Activated CD8-positive, alpha-beta T cell treated with anti-CD3 and anti-CD28 coated beads, Interleukin-2, amount 10 ng/mL, durations not matched to agents 7 days and 5 days (primary cell): ENCODE measurements at places on chromosomes 16 and 17. TPM values are rescaled to one million over a fixed set of nuclear protein-coding genes. Genes with fewer than 3 reads are reported as not detected.

The MPP2 gene
- 1.8 TPM for total RNA-seq

- H3K27me3 ChIP-seq, result no peaks in the 10 kb centered on the region
- H3K27ac ChIP-seq, result peak overlapping the region; percentile 84
Measured at GRCh38 chr17:82486231-82487094, 27.9 kb downstream of the NARF start.

DNA sequence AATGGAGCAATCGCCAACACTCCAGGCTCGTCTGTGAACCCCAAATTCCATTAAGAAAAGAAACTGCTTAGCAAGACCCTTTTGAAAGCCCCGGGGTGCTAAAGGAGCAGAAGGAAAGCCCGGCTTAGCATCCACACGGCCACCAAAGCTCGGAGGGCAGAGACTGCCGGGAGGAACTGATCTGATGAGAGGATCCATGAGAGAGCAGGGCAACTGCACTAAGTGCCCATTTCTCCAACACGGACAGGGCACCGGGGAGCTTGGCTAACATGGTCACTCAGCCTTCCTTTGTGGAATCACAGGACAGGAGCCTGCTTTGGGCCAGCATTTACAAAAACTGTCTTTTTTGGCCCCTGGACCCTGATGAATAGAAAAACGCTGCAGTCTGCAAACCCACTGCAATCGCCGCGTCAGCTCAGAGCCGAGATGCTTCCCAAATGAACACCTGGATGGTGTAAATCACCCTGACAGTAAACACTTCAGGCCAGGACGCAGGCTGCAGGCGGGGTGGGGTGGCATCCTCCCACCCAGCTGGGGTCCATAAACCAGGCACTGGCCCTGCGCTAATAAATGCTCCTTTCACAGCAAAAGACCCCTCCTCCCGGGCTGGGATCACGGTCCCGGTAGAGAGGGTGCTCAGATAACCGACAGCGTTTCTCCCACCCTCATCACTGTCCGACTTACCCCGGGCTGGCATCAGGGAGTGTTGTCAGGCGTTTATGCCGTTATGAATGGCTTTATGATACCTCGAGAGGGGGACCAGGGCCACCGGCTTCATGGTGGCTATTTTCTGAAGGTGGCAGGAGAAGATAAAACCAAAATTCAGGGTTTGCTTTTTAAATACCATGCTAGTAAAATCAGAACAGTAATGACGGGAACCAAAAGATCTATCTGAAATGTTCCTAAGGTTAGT, 299.5 kb downstream of the IRF8 start:
- DNase-seq, result no peak
- no peaks in the 10 kb centered on the region for H3K4me1 ChIP-seq
- H3K27ac ChIP-seq, result no peak overlapping the region
- H3K27me3 ChIP-seq, result peaks cover 55% of the 10 kb centered on the region
- no peak overlapping the region for H3K4me3 ChIP-seq

The EIF3C gene
- 461 TPM for total RNA-seq

DNA sequence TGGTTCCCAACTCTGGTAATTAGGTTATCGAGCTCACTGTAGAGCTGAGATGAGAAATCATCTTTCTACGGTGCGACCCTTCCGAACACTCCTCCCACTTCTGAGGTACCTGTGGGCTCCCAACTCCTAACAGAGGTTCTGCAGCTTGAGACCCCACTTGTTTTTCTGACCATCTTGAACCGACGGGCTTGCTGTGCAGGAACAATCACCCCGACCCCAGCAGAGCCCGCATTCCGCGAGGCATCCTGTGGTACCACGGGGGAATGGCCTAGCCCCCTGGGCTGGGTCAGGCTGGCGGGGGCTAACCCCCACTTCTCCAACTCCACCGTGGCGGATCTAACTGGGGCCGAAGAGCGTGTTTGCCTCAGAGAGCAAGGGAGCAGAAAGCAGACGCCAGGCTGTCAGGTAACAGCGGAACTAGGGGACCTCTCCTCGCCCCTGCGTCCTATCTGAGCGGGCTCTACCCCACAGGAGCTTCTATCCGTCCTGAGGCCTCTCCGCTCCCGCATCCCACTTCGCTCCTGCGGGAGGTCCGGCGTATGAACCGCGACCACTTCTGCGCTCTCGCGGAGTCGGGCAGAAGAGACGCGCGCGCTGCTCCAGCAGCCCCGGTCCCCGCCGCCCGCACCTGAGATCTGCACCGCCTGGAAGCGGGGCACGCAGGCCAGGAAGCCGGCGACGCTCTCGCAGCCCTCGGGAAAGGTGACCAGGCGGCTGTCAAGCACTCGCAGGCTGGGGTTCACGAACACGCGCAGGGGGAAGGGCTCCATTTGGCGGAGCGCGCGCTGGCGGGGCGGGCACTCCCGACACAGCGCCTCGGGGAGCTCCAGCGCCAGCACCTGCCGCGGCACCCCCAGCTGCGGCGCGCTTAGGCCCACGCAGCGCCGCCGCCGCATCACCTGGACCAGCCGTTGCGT, 761 bp downstream of the PDF start:
- peaks cover 38% of the 10 kb centered on the region for H3K4me1 ChIP-seq
- peak; percentile 62 for DNase-seq
- no peaks in the 10 kb centered on the region for H3K27me3 ChIP-seq
- H3K36me3 ChIP-seq, result peaks cover 66% of the 10 kb centered on the region
- H3K27ac ChIP-seq, result peak overlapping the region; percentile 68

GRCh38 chr16:55482056-55482455, 3.1 kb downstream of the MMP2 start:
- peaks cover 1% of the 10 kb centered on the region for H3K4me1 ChIP-seq
- no peak for DNase-seq
- H3K27ac ChIP-seq, result no peak overlapping the region
- H3K4me3 ChIP-seq, result no peak overlapping the region
- no peaks in the 10 kb centered on the region for H3K36me3 ChIP-seq
- peaks cover 33% of the 10 kb centered on the region for H3K27me3 ChIP-seq

DNA sequence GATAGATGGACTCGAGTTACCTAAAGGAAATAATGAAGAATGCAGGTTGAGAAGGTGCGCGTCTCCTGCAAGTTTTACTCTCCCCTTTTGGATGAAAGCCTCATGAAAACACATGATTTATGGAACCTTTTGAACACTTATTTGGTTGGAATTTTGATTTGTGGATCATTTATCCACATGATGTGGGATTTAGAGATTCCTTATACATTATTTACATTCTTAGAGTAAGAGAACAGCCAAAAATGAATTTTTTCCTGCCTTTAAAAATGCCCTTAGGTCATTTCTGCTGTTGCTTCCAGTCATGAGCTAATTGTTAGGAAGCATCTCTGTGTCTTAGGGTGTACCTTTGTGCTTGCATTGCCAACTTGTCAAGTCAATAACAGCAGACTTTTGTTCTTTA, 99.9 kb downstream of the RPTOR start:
- no peak overlapping the region for H3K27ac ChIP-seq
- no peaks in the 10 kb centered on the region for H3K27me3 ChIP-seq
- H3K36me3 ChIP-seq, result peaks cover 47% of the 10 kb centered on the region
- no peak overlapping the region for H3K4me3 ChIP-seq

GRCh38 chr17:40852364-40852763, 14.7 kb downstream of the KRT12 start:
- no peak for DNase-seq
- no peaks in the 10 kb centered on the region for H3K4me1 ChIP-seq
- no peaks in the 10 kb centered on the region for H3K36me3 ChIP-seq
- peaks cover 24% of the 10 kb centered on the region for H3K27me3 ChIP-seq
- H3K27ac ChIP-seq, result no peak overlapping the region
- no peak overlapping the region for H3K4me3 ChIP-seq

The ANKRD40CL gene
- total RNA-seq, result not detected

- peak overlapping the region; percentile 30 for H3K27ac ChIP-seq
- H3K27me3 ChIP-seq, result no peaks in the 10 kb centered on the region
- H3K36me3 ChIP-seq, result peaks cover 14% of the 10 kb centered on the region
- H3K4me1 ChIP-seq, result peaks cover 40% of the 10 kb centered on the region
Measured at GRCh38 chr17:61251939-61252865, 147.4 kb upstream of the TBX2 start.

The HEATR3 gene
- total RNA-seq, result 29.7 TPM

DNA sequence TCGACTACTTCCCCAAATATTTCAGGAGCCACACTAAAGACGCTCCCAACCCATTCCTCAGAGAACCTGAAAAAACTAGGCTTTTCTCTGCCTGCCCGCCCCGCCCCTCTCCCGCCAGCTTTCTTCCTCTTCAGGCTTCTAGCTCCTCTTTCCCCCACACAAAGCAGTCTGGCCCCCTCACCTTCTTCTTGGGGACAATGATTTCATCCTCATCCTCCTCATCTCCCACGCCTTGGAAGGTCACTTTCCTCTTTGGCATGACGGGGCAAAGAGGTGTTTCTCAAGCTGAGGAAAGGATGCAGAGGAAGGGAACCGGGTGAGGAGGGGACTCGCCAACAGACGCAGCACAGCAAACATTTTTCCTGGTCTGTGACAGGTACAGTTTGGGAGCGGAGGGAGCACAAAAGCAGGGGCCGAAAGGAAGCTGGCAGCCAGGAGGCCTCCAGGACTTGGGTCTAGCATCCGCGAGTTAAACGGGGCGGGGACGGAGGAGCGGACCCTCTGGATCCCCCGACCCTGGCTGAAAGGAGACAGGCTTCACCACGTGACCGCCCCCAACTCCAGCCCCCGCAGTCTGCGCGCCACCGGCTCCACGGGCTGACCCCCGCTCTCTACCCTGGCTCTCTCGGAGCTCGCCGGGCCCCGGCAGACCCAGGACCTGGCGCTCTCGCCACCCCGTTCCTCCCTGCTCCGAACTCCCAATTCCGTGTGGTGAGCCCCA, 525 bp downstream of the CD2BP2 start:
- H3K4me1 ChIP-seq, result peaks cover 67% of the 10 kb centered on the region
- H3K4me3 ChIP-seq, result peak overlapping the region; percentile 95
- H3K36me3 ChIP-seq, result peaks cover 69% of the 10 kb centered on the region
- peak overlapping the region; percentile 89 for H3K27ac ChIP-seq
- H3K27me3 ChIP-seq, result no peaks in the 10 kb centered on the region

- H3K27me3 ChIP-seq, result no peaks in the 10 kb centered on the region
- H3K4me1 ChIP-seq, result no peaks in the 10 kb centered on the region
- no peak for DNase-seq
- no peak overlapping the region for H3K4me3 ChIP-seq
- no peaks in the 10 kb centered on the region for H3K36me3 ChIP-seq
- H3K27ac ChIP-seq, result no peak overlapping the region
Measured at GRCh38 chr16:7278636-7279035, 54.0 kb upstream of the RBFOX1 start.

The KRT9 gene
- total RNA-seq, result not detected
